ENCODE measurements at places on chromosomes 3 and 15.
A peak's percentile ranks its signal among the peaks of the same experiment; 100 is the strongest.

- DNase-seq: no peak
Observed at GRCh38 chr3:8220291-8220690, 281.3 kb upstream of the LMCD1 start.

DNA sequence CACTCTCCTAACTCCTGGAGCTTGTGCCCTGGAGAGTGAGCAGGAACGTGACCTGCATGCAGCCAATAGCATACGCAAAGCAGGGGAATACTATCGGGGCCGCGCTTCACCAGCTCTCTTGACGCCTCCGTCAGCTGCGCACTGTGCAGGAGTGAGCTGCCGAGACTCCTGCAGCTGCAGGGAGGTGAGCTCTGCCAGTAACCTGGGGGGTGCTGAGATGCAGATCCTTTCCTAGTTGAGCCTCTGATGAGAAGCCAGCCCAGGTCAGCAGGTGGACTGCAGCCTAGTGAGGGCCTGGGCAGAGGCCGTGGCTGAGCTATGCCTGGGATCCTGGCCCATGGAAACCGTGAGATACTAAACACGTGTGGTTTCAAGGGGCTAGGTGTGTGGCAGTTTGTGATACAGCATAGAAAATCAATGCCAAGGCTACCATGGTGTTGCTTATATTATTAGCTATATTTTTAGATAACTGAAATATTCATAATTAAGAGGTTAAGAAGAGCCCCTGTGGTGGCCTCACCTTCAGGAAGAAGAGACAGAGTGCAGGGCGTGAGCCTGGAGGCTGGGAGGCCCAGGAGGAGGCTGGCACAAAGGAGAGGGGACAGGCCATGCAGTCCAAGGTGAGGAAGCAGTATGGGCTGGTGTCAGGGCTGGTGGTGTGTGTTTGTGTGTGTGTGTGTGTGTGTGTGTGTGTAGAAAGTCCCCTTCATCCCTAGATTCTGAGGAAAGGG lies 5.9 kb upstream of the DNAJB8 start:
- no peak for DNase-seq

DNA sequence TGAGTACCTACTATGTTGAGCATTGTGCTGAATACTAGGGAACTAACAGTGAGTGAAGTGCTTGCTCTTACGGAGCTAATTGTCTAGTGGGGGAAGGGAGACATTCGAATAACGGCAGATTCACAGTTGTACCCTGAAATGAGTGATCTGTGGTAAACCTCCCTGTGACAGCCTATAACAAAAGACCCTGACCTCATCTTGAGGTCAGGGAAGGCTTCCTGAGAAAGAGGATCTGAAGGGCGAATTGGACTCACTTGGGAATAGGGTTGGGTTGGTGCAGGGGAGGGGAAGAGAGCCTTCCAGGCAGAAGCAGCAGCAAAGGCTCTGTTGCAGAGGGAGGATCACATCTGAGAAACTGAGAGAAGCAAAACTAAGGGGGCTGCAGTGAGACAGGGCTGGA lies 13.2 kb downstream of the HPS3 start:
- DNase-seq: no peak

DNA sequence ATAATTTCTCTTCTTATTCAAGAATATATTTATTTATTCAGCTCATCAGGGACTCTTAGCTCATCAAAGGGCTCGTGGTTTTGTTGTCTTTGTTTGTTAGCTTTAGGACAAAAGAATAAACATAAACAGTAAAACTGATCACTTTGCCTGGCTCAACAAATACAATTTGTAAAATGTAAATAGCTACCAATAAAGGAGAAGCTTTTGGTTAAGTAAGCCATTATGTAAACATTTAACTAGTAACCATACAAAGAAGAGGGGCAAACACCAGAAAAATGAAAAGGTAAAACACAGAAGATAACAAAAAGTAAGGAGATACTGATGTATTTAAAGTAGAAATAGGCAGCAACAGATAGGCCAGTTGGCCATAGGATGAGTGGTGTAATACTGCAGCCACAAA lies 761.7 kb downstream of the ROBO1 start:
- DNase-seq: no peak

GRCh38 chr3:134276086-134276485 lies 25.4 kb upstream of the RYK start:
- DNase-seq: no peak

- DNase-seq: no peak
Observed at GRCh38 chr3:69244039-69244438, 121.6 kb upstream of the LMOD3 start.

GRCh38 chr15:63093486-63094205 lies 28.0 kb upstream of the LACTB start:
- peak; percentile 87 for DNase-seq

DNA sequence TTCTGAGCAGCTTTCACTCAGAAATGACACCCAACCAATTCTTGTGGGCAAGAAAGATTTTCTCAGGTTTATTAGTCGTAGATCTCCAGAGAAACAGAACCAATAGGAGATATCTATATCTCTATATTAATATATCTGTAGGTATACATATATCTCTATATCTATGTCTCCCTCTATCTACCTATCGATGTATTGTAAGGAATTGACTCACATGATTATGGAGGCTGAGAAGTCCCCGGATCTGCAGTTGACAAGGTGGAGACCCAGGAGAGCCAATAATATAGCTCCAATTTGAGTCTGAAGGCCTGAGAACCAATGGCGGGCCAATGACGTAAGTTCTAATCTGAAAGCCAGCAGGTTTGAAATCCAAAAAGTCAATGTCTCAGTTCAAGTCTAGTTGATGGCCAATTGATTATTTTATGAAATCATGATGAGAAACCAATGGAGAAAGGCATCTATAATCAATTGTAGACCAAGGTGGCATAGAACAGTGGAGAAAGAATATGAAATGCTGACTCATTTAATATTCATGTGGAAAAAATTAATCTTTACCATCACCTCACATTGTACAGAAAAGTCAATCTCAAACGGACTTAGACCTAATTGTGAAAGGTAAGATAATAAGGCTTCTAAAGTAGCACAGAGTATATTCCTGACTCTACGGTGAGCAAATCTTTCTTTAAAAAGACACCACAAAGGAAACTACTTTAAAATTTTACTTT lies 65.6 kb upstream of the CHRNA7 start:
- DNase-seq: no peak

DNA sequence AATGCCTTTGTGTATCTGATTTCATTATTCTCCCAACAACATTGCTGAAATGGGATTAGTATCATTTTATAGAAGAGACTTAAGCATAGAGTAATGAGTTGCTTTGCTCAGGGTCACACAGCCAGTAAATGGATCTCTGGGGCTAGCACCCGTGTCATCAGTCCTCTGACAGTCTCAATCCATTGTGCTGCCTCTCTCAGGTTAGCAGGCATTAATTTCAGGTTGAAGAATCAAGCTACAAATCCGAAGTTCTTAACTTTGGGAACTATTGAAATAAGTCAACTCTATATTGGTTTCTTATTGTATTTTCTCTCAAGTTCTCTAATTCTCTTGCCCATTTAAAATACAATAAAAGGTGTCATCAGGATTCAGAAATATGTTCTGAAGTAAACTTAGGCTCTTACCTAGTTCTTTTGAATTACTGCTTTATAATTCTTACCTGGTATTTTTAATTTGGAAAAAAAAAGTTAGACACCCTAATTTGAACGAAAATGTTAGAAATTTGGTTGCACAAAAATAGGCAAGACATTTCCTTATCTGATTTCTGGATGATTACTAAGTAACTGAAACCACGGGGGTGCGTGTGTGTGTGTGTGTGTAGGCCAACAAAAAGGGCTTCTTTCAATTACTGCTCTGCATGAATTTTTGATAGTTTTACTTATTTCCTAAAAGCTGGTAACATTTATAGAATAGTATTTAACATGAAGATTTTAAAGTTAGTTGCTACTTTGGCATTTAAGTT lies 189.8 kb downstream of the MBNL1 start:
- DNase-seq: no peak

DNA sequence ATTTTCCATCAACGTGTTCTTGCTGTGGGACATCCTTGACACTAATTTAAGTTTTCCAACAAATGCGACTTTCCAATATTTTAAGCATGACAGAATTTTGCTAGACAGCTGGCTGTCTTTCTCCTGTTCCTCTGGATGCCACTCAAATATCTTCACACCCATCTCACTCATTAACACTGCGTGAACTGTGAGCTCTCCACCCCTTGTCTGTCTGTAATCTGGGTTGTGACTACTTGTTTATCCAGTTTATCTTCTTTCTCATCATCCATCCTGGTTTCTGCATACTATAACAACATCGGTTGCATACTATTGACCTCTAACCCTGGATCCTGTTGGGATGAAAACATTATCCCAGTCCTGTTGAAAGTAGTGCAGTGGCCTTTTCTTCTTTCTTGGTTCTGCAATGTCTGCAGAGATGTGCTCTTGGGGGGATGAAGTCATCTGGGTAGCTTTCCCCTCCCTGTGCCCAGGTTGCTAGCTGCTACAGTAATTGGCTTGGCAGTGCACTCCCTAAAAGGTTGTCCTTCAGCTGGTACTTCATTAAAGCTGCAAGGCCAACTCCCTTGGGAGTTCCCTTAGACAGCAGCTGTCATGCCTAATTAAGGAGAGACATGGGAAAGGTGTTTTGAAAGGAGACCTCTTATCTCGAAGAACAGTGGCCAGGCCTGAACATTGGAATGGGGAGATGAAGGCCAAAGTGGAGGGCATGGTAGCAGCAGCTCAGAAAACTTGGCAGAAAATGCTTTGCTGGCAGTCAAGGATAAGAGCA lies 24.7 kb downstream of the KAT2B start:
- DNase-seq: no peak

GRCh38 chr3:149468504-149469212 lies 5.8 kb upstream of the TM4SF4 start:
- DNase-seq: no peak

DNA sequence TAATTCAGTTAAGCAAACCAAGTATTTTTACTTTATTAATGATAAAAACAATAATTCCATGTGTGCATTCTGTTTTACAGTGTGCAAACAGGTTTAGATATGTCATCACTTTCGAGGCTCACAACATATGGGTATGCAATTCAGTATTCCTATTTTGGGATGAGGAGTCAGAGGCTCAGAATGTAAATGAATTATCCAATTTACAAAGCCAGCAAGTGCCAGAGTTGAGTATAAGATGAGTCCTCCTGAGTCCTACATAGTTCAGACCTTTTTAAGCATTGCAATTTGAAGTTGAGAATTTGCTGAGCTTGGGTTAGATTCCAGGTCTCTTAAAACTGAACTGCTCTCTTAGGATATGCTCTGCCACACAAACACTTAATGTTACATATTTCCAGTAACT lies 424.2 kb upstream of the ROBO2 start:
- no peak for DNase-seq

DNA sequence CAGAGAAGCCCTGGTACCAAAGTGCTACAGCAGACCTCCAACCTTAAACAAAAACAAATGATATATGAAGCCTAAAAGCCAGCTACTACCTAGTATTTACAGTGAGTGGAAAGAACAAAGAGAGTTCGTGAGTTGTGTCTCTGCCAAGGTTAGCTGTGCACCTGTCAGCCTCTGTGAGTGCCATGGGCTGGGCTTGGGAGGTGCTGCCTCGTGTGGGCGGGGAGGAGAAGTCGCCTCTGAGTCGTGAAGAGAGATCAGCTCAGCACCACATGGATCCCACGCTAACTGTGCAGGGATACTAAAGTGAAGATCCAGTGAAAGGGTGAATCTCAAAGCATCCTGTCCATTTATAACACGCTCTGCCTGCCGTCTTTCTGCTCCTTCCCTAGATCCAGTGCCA lies 101.9 kb downstream of the CHDH start:
- DNase-seq: no peak

- DNase-seq: no peak
Observed at GRCh38 chr3:161069511-161070251, 35.5 kb downstream of the B3GALNT1 start.

DNA sequence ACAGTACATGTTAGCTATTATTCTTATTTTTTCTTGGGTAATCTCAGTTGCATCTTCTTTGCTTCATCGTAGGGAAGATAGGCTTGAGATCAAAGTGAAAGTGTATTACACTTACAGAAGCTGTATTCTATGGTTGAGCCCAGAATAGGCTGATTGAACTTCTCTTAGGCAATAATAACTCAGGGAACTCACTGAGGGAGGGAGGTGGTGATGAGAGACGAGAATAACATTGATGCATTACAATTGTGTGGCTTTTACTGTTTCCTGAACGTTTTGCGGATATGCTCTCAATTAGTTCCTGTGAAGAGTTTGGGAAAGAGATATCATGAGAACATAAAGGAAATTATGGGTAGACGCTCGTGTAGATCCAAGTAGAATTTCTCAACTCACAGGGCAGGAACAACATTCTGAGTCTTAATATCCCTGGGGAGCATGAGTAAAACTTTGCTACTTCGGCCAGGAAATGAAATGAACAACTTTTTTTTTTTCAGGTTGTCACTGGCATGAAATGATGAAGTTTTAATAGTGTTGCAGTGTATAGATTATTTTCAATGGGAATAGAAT lies 302.2 kb downstream of the TUSC7 start:
- DNase-seq: no peak

- DNase-seq: no peak
Observed at GRCh38 chr3:182967218-182968204, 12.8 kb downstream of the DCUN1D1 start.

DNA sequence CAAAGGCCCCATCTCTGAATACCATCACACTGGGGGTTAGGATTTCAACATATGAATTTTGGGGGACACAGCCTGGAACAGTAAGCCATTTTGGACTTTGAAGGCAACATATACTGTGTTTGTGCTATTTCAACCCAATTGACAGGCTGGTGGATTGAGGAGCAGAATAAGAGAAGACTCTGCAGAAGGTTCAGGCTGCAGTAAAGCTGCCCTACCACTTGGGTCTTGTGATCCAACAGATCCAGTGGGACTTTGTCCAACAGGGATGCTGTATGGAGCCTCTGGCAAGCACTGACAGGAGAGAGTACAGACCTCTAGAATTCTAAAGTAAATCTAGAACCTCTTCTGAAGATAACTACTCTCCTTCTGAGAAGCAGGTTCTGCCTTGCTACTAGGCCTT lies 1.1 kb upstream of the BCL2L10 start:
- no peak for DNase-seq

All from heart left ventricle (tissue), 16 donors.